ENCODE measurements at places on chromosomes 5 and 9.

DNA sequence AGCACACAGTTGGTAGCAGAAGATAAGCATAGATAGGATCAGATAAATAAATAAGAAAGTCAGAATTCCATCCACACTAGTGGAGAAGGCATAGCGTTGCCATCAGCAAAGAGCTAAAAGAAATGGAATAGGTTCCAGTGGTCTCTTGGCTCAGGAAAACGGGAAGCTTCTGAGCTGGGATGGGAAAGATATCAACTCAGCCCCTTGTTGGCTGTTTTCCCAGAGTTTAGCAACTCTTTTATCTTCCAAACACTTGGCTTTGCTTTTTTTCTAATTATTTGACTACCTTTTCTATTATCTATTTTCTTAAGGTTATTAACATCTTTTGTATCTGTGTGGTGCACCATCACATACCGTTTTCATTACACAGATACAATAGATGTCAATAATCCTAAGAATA, 445.7 kb upstream of the TRPC7 start:
- no peak for DNase-seq

DNA sequence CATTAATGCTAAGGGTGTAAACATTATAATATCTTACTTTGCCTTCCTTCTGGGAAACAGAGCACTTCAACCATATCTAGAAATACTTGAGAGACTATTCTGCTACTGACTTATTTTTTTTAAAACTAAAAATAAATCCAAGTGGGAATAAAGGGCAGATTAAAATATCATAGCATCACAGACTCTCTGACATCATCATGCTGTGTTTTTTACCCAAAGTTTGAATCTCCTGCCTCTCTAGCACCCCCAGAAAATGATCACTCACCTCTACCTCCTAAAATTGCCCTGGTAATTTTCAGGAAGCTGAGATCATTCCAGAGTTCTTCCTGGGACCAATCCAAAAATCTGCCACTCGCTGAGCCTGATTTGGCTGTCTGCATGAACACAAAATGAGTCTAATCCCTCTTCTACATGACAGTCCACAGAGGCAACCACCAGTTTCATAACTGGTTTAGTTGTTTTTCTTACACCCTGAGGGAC, 813.8 kb upstream of the DMAC1 start:
- DNase-seq: no peak

GRCh38 chr9:35162605-35163315, 951 bp downstream of the UNC13B start:
- peak; percentile 22 for DNase-seq

DNA sequence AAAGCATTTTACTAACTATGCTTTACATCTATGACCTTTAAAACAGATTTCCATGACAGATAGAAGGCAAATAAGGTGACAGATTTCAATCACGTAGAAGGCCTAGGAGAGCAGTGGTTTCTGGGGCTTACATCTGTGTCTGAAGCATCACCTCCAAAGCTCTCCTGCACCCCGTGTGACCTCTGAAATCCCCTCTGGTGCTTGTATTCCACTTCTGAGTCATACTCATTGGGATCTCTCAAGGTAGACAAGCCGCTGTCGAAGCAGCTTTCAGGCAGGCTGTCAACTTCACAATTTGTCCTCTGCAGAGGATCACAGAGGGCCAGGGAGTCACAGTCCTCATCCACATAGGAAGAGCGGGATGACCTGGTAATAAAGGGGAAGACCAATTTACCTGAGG, 62.2 kb downstream of the RASEF start:
- no peak for DNase-seq

DNA sequence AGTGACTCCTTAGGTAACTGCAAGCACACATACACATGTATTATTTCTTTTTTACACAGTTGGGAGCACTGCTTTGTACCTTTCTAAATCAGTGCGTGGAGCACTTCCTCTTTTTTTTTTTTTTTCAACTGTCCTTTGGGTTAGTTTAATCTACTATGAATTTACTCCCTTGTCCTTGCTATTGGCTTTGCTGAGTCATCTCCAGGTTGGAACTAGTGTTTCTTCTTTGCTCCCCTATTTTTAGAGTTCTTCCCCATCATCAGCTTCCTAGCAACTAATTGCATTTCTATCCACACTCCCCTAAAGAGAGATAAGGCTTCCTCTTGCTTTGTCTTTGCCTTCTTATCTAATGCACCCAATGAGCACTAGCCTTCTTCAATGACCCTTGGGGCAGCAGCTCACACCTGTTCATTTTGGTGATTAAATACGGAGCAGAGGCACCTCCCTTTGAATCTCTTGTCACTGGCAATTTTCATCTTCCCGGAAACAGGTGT, 24.3 kb downstream of the S100Z start:
- no peak for DNase-seq

DNA sequence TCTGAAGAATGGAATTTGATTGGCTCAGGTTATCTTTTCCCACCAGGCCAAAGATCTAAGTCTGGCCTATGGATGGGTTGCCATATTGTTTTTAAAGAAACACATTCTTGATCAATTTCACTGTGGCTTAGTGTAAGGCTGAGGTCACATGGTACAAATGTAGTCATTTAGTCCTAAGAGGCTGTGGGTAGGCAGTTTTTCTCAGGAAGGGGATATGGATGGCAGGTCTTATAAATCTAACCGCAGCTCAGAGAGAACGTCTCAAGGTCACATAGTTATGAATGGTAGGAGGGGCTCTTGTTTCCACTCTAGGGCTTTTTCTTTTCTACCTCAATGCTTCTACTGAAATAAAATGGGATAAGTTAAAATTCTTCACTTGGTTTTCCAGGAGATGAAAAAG, 128.6 kb upstream of the ACTBL2 start:
- no peak for DNase-seq

DNA sequence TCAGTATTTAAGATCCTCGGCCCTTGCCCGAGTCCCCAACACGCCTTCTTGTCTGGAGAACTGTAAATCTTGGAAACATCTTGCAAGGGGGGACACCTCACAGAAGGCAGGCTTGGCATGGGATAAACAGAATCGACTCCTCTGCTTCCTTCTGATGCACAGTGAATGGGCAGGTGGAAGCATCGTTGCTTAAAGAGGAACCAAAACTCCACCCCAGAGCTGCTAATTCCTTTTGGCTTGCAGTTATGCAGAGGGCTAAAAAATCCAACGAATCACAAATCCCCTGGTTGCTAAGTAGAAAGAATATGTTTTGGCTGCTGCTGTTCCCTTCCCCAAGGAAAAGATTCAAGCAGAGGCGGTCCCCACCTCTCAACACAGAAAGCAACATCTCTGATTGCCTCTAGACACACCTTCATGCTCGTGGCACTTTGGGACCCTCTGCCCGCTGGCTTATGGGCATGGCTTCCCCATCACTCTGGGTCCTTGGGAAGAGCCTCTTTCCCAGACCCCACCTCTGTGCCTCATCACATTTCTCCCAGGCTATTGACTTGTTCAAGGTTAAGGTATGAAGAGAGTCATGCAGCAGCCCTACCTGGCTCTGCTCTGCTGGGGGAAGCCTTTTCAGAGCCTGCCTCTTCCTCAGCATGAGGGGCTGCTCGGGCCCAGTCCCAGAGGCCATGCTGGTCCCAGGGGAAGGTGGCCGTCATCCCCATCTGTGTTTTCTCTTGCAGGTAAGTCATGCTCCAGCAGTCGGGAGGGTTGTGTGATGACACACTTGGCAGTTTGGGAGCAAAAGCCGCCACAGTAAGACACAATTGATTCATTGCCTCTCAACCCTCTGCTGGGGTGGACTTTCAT, 137.1 kb downstream of the KCNIP1 start:
- no peak for DNase-seq

DNA sequence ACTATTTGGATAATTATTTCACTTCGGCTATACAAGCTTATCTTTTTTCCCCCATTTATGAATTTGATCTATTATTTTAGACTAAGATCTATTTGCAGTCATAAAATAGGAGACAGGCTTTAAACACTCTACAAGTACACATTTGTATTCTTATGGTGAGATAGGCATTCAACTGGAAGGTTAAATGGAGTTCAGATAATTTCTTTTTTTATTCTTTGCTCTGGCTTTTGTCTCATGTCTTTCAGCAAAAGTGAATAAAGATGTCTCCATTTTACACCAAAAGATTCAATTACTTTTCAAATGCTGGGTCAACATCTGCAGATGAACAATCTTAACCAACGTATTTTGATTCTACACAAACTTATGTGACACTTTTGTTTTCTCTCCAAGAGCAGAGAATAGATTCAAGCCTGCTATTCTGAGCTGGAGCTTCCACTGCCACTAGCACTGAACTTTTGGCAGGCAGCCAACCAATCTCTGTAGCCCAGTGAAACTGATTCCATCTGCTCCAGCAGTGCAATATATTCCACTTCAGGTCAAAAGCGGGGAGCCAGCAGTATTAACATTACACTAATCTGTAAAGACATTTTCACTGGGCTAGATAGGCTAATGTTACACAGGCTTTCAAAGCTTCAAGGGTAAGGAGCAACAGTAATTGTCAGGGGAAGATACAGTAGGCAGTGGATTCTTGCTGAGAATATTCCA, 452.0 kb upstream of the ZNF608 start:
- peak; percentile 89 for DNase-seq

All from iris pigment epithelial cell (primary cell).